Stimulated activated CD8-positive, alpha-beta memory T cell treated with anti-CD3 and anti-CD28 coated beads, Interleukin-7, amount 100 ng/mL, for 24 hours (primary cell): ENCODE measurements at places on chromosomes 16 and 17.

DNA sequence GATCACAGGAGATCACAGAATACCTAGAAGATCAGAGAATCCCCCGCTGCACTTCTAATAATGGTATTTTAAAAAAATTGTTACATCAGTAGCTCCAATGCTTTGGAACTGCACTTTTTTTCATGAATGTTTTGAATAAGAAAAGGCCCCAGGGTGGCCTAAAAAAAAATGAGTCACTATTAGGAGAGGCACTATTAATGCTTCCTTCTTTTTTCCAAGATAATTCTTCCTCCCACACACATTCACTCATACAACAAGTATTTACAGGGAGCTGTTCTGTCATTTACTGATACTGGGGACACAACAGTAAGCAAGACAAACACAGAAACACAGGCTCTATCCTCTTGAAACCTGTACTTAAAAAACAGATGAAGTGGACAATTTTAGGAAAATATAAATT lies 675 bp upstream of the PDZD9 start:
- no peak for DNase-seq

DNA sequence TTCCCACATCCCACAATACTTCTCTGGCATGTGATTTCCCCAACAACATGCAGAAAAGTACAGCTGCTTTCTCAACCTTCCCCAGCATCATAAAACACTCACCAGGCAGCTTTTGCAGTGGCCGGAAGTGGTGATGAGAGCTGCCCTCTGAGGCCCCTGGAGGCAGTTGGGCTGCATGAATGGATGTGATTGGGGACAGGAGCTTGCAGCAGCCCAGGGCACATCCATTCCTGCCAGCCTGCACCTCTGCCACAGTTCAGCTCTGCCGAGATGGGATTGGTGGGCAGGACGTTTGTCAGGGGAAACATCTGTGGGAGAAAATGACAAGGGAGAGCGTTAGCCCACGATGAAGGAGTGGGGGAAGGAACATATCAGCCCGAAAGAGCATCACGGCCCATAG lies 19.8 kb downstream of the NUBP1 start:
- no peak for DNase-seq

- DNase-seq, result no peak
These were observed 361.6 kb downstream of the WWOX start for GRCh38 chr16:78461087-78461486.

- no peak for DNase-seq
These were observed 7.6 kb downstream of the LMF1 start for GRCh38 chr16:962901-963814.

- no peak for DNase-seq
These were observed 7.8 kb upstream of the KRT19 start for GRCh38 chr17:41535764-41536481.

- DNase-seq, result no peak
These were observed 139.5 kb downstream of the ZNF423 start for GRCh38 chr16:49716339-49716934.

GRCh38 chr16:84307209-84307954 lies 12.7 kb downstream of the WFDC1 start:
- DNase-seq, result no peak

DNA sequence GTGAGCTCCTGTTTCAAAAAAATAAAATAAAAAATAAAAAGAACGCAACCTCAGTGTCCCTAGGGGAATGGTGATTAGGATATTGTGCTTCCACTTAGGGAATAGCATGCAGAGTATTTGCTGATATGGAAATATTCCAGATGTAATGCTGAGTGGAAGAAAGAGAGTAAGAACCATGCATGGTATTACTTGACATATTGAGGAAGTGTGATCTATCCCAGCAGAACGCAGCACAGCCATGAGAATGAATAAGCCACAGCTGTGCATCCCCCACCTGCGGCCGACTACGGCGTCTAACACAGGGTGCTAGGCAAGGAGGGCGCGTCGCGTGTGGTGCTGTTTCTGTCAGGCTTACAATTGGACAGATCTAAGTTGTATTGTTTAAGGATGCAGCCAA lies 49.5 kb downstream of the FOXK2 start:
- DNase-seq, result no peak

DNA sequence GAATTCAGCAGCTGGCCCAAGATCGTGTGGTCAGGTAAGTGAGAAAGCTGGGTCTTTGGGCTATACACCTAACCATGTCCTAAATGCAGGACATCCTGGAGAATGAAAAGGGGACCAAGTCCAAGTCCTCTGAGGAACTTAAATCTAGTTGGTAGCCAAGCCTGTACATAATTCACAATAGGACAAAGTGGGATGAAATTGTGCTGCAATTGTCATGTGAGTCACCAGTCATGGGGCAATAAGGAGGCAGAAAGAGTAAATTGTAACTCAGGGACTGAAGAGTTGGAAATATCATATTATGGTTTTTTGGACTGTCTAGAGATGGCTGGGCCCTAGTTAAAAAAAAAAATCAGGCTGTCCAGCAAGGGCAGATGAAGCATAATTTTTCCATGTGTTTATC lies 202.6 kb downstream of the CYLD start:
- no peak for DNase-seq

DNA sequence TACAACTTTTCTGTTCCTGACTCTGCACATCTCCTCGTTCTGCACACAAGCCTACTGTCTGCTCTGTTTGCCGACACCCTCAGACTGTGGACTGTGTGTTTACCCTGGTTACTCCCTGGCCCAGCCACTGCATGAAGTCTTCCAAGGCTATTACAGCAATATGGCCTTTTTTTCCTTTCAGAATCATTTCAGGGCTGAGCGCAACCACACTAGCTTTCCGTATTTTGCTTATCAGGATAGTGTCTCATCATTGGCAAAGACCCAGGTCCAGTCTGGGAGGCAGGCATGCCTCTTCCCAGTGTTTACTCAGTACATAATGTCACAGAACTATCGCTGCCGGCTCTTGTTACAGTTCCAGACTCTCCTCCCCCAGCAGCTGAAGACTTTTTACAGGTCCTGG lies 10.1 kb downstream of the DNAH9 start:
- DNase-seq, result no peak

- no peak for DNase-seq
These were observed 650.9 kb downstream of the KCNJ2 start for GRCh38 chr17:70820276-70820675.

- DNase-seq, result no peak
These were observed 2.0 kb downstream of the PRR14 start for GRCh38 chr16:30652718-30653117.

DNA sequence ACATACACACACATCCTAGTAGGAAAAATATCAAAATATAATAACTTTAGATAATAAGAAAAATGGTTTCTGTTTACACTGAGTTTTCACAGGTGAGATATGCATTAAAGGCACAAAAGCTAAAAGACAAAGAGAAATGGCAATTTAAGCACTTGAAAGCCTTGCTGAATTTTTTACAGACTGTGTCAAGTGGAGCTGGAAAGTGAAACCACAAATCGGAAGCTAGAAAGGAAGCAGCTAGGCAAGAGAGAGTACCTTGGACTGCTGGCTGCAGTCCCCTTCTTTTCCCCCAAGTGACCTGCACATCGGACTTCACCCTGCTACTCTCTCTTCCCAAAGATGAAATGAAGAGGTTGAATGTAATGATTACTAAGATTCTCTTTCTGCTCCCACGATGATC lies 135.1 kb downstream of the CDH13 start:
- DNase-seq, result no peak

DNA sequence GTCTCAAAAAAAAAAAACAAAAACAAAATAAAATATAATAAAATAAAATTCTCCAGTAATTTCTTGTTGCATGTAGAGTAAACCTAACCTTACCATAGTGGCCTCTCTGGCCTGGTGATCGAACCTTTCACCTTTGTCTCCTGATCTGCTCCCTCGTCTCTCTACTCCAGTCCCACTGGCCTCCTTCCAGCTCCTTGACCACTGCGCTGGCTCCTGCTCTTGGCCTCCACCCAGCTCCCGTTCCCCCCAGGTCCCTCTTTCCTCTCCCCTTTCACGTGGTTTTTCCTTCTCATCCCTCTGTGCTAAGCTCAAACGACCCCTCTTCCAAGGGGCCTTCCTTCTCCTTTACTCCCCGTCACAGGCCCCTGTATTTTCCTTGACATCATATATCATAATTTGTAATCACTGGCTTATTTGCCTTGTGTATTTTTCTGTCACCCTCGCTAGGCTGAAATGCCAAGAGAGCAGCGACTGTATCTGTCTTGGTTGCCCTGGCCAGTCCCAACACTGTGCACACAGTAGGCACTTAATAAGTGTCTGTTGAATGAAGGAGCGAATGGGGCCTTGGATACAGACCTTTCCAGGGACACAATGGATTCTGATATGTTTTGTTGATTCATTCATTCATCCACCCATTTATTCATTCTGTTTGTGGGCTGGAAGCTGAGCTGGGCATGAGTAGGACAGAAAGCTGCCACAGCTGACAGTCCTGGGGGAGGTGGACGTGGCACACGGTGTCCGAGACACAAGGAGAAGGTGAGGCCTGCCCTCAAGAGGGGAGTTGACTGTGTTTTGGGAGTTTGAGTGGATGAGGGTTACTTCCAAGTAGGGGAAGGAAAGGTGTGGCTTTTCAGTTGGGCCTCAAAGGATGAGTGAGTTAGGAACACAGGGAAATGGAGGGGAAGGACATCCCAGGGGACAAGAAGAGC lies 5.8 kb upstream of the SCN4A start:
- DNase-seq, result no peak

- no peak for DNase-seq
These were observed 9.3 kb upstream of the WBP2 start for GRCh38 chr17:75864448-75864871.

GRCh38 chr17:21029036-21029435 lies 13.8 kb downstream of the USP22 start:
- DNase-seq, result no peak

DNA sequence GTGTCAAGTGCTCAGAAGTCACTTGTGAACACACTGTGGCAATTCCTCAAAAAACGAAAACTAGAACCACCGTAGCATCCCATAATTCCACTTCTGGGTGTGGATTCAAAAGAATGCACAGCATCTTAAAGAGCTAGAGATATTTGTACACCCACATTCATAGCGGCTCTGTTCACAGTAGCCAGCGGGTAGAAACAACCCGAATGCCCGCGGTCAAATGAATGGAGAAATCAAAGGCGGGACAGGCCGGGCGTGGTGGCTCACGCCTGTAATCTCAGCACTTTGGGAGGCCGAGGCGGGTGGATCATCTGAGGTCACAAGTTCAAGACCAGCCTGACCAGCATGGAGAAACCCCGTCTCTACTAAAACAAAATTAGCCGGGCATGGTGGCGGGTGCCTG lies 337.5 kb downstream of the SEC14L1 start:
- no peak for DNase-seq

DNA sequence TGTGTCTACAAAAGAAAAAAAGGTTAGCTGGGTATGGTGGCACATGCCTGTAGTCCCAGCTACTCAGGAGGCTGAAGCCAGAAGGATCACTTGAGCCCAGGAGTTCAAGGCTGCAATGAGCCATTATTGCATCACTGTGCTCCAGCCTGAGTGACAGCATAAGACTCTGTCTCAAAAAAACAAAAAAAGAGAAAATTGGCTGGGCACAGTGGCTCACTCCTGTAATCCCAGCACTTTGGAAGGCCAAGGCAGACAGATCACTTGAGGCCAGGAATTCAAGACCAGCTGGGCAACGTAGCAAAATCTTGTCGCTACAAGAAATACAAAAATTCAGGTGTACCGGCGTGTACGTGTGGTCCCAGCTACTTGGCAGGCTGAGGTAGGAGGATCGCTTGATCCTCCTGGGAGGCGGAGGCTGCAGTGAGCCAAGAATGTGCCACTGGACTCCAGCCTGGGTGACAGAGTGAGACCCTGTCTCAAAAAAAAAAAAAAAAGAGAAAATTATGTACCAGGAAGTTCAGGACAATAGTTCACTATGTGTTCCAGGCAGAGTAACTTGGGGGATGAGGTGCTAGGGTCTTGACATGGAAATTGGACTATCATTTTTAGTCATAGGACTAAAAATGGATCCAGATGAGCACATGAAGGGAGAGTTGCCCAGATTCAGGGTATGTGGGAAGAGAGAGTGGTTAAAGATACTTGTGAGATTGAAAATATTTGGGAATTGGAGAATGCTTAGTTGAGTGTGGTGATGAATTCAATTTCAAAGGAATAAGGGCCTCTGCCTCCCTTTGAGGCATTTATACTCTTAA lies 11.0 kb downstream of the ALDH3A2 start:
- DNase-seq, result no peak
